ENCODE measurements at places on chromosomes 5 and 9.

DNA sequence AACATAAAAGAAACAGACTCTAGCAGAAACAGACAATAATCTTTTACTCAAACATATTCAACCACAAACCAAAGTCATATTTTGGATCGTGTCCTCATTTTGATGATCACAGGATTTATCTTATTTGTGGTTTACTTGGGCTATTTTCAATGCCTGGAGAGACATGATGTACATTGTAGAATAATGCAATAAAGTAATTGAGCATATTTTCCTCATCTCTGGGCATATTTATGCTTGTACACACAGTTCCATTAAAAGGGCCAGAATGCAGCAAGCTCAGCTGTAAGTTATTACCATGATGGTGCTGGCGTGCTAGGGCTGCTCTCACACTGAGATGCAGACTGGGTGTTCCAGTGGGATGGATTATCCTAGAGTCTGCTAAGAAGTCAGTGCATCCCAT is 456.7 kb downstream of the TLE4 start:
- DNase-seq = no peak

DNA sequence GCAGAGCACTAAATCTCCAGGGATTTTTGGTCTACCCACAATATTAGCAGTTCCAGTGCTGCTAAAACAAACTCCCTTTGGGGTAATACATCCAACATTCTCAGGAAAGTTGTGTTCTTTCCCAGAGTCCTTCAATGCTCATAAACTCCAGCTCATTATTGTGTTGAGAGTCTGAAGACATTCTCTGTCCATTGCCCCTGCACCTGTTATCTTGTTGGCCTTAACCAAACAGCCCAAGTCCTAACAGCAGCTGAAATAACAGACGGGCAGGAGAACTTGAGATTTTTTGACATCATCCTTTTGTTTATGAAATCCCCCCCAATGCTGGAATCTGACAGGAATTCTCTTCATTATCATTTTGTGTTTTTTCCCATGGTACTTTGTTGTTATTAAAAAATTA is 110.8 kb downstream of the PAPPA start:
- no peak for DNase-seq

DNA sequence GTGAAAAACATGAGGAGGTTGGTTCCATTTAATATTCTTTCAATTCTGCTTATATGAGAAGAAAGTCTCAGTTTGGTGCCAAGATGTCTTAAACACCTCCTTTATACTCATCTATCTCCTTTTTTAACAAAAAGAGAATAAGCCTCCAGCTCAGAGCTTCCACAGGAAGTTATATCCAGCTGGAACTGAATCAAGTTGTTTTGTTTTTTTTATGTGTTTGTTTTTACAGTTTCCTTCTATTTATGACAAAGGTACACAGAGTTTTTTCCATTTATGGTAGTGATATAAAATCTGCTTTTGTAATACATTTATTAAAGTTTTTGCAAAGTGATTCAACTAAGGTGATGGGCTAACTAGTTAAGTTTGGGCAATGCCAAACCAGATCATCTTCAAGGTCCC is 10.4 kb downstream of the SPARC start:
- no peak for DNase-seq

GRCh38 chr9:123302348-123303214 is 34.2 kb upstream of the STRBP start:
- DNase-seq = no peak

GRCh38 chr9:83444110-83444509 is 94.1 kb downstream of the FRMD3 start:
- no peak for DNase-seq

DNA sequence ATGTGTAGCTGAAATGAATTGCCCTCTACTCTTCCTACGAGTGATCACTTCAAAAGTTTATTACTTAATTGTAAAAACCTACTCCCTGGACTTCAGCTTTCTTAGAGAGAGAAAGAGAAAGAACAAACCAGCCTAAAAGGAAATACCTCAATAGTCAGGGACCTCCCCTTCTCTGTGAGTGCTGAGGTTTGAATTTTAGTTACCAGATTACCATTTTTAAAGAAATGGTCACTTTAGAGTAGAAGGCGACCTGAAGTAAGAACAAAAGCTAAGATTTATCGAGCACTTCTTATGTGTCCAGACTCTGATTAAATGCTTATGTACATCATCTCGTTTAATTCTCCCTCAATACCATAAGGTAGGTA is 11.3 kb downstream of the RAPGEF1 start:
- no peak for DNase-seq

- DNase-seq = peak; percentile 82
Observed at GRCh38 chr9:128733256-128733655, 9.3 kb upstream of the ZDHHC12 start.

DNA sequence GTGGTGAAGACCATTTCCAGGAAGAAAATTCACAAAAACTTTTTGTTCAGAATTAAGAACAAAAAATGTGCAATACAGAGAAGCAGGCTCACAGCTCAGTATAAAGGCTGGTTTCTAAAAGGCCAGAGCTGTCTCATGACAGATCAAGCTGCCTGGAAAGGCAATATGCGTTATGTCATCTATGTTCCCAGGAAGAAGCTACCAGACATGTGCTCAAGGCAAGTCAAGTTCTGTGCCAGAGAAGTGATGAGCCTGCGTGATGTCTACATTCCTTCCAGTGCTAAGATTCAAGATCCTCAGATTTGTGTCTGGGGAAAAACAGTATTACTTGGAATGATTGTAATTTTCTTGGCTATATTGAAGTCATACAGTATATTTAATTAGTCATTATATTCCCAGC is 104.3 kb downstream of the PDE4D start:
- DNase-seq = no peak

DNA sequence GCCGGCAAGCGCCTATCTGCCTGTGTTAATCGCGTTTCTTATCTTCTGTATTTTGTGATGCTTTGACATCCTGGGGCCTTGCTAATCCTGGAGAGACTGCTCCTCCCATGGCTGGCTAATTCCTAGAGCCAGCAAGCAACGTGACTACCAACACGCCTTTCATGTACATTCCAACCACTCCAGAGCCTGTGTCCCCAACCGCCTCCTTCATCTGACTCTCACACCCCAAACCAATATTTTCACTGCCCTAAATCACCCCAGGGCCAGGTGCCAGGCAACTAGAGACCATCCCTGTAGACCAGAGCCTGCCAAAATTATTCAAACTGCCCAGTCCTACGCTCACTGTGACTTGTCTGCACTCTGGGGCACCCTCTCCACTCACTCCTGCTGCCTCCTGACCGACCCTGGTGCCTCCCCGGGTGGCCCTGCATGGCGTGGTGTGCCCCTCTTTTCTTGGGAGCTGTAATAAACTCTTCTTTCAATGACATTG is 50.5 kb upstream of the COL5A1 start:
- DNase-seq = no peak

DNA sequence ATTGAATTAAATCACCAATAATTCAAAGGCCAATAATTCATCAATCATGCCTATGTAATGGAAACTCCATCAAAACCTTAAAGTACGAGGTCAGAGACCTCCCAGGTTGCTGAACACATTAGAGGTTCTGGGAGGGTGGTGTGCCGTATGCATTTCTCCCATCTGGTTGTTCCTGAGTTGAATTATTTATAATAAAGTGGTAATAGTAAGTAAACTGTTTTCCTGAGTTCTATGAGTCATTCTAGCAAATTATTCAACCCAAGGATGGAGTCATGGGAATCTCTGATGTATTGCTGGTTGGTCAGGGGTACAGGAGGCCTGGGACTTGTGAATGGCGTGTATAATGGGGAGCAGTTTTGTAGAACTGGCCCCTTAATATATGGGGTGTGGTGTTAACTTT is 191.7 kb downstream of the CARTPT start:
- no peak for DNase-seq

- DNase-seq = no peak
Observed at GRCh38 chr5:137705106-137705505, 30.8 kb downstream of the KLHL3 start.

DNA sequence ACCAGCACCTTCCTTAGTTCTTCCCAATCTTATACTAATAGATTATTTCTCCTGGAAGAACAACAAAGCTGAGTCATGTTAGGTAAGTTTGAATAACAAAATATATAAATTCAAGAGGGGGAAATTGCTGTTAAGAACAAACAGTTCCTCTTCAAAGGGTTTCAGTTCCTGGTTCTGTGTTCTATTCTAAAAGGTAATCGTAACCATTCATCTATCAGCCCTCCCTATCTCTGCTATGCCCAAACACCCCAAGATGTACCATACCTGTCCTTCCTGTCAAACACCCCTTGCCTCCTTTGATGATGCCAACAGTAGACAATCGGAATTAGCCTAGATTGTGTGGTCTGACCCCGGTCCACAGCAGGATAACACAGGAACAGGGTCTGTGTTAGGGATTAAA is 4.2 kb upstream of the RNF180 start:
- DNase-seq = no peak
